ENCODE measurements at places on chromosomes 11 and 22. TPM values are rescaled to one million over a fixed set of nuclear protein-coding genes. Genes with fewer than 3 reads are reported as not detected.

GRCh38 chr11:22163394-22163797, 29.5 kb upstream of the ANO5 start:
- no peak overlapping the region for H3K27ac ChIP-seq
- no peaks in the 10 kb centered on the region for H3K4me1 ChIP-seq
- H3K36me3 ChIP-seq, result no peaks in the 10 kb centered on the region
- H3K4me3 ChIP-seq, result no peak overlapping the region

DNA sequence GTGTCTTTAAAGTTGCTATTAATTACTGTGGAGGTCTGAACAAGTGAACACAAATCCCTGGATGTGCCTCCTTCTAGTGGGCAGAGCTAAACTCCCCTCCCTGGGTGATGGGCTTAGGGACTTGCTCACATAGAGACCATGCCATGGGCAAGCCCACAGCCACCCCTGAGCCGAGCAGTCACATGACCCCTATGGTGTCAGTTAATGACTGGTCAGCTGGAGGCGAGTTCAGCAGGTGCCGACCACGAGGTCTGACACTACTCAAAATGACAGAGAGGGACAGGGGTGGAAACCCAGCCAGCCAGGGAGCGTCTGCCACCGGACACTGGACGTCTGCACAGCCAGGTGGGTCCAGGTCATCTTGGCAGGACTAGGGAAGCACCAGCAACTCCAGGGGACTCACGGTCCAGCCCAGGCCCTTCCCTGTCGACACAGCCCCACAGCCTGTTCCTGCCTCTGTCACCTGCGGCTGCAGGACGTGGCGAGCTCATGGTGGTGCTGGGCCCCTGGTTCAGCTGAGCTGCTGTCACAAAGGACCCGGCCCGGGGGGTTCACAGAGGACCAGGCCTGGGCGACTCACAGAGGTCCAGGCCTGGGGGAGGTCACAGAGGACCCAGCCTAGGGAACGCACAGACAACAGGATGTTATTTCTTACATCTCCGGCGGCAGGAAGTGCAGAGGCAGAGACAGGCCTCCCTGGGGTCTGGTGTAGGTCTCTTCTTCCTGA, 135.0 kb downstream of the BRD1 start:
- no peaks in the 10 kb centered on the region for H3K36me3 ChIP-seq
- H3K4me1 ChIP-seq, result no peaks in the 10 kb centered on the region
- DNase-seq, result no peak
- H3K27ac ChIP-seq, result no peak overlapping the region
- peaks cover 33% of the 10 kb centered on the region for H3K27me3 ChIP-seq
- no peak overlapping the region for H3K4me3 ChIP-seq

GRCh38 chr22:24289741-24290163, 19.1 kb downstream of the SPECC1L start:
- no peak overlapping the region for H3K4me3 ChIP-seq
- DNase-seq, result no peak
- no peaks in the 10 kb centered on the region for H3K27me3 ChIP-seq
- H3K36me3 ChIP-seq, result no peaks in the 10 kb centered on the region
- peak overlapping the region; percentile 78 for H3K27ac ChIP-seq
- peaks cover 27% of the 10 kb centered on the region for H3K4me1 ChIP-seq

DNA sequence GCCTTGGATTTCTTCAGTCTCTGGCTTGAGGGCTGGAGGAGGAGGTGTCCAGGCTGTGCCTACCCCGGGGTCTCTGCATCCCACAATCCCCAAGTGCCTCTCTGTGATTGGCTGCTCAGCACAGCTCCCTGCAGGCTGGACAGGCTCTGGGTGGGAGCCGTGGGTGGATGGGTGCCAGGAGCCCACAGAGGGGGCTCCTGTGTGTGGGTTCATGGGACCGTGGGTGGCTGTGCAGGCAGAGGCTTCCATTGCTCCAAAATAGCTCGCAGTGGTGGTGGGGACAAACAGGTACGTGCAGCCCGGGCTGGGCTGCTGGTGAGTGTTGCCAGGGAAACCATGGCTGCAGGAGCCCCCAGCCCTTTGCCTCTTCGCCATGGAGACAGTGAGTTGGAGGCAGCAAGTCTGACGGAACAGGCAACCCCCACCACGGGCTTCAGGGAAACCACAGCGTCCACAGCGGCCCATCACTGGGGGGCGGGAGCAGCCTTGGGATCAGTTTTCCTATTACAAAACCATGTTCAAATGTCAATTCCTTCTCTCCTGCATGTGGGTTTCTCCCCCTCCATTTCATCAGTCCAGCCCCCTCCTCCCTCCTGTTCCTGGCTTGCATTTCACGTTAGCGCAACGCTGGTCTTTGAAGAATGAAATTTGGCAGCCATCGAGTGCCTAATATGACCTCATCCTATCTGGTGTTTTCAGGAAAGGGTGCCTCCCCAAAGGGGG, 155.2 kb downstream of the TRIM29 start:
- H3K4me1 ChIP-seq, result peaks cover 6% of the 10 kb centered on the region
- DNase-seq, result no peak
- peaks cover 45% of the 10 kb centered on the region for H3K27me3 ChIP-seq
- no peak overlapping the region for H3K27ac ChIP-seq
- H3K4me3 ChIP-seq, result no peak overlapping the region

- H3K27me3 ChIP-seq, result no peaks in the 10 kb centered on the region
- H3K27ac ChIP-seq, result no peak overlapping the region
- no peaks in the 10 kb centered on the region for H3K4me1 ChIP-seq
- H3K4me3 ChIP-seq, result no peak overlapping the region
Observed at GRCh38 chr22:30978304-30978962, 9.4 kb downstream of the TUG1 start.

DNA sequence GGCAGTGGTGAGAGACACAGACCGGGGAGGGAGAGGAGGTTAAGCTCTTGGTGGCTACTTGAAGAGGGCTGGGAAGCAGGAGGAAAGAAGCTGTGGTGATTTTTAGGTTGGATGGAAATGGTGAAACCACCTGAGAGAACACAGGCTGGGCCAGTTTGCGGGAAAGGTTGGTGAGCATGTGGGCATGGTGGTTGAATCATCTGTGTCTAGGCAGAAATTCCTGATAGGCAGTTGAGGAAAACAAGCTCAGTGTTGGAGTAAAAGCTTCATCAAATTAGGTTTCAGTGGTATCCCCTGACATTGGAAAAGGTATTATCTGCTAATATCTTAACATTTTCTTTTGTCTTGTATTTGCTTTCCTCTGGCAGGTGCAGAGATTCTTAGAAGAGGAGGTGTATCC, 4.3 kb upstream of the SGSM3 start:
- no peak for DNase-seq
- H3K27me3 ChIP-seq, result no peaks in the 10 kb centered on the region
- no peak overlapping the region for H3K4me3 ChIP-seq
- peaks cover 2% of the 10 kb centered on the region for H3K4me1 ChIP-seq

GRCh38 chr11:134907636-134908035, 495.6 kb upstream of the B3GAT1 start:
- H3K4me1 ChIP-seq, result no peaks in the 10 kb centered on the region
- no peaks in the 10 kb centered on the region for H3K27me3 ChIP-seq
- H3K36me3 ChIP-seq, result no peaks in the 10 kb centered on the region
- H3K4me3 ChIP-seq, result no peak overlapping the region
- no peak for DNase-seq

- H3K27ac ChIP-seq, result peak overlapping the region; percentile 69
- no peaks in the 10 kb centered on the region for H3K27me3 ChIP-seq
- H3K4me1 ChIP-seq, result peaks cover 56% of the 10 kb centered on the region
- DNase-seq, result no peak
- H3K4me3 ChIP-seq, result no peak overlapping the region
Observed at GRCh38 chr11:128500493-128500892, 86.9 kb downstream of the ETS1 start.

GRCh38 chr11:6440906-6441358, at the start of gene HPX:
Gene HPX (minus strand): TSS chr11:6440987. CDS start chr11:6440963, 24 bp downstream.
- no peak for DNase-seq
- H3K27ac ChIP-seq, result no peak within 1 kb of the TSS
- H3K4me3 ChIP-seq, result no peak within 1 kb of the TSS
- H3K4me1 ChIP-seq, result peaks cover 3% of the 10 kb centered on the region

- no peaks in the 10 kb centered on the region for H3K36me3 ChIP-seq
- DNase-seq, result no peak
- peak overlapping the region; percentile 82 for H3K27ac ChIP-seq
- H3K4me1 ChIP-seq, result peaks cover 49% of the 10 kb centered on the region
- no peak overlapping the region for H3K4me3 ChIP-seq
Observed at GRCh38 chr11:94924612-94925011, 48.7 kb downstream of the CWC15 start.

DNA sequence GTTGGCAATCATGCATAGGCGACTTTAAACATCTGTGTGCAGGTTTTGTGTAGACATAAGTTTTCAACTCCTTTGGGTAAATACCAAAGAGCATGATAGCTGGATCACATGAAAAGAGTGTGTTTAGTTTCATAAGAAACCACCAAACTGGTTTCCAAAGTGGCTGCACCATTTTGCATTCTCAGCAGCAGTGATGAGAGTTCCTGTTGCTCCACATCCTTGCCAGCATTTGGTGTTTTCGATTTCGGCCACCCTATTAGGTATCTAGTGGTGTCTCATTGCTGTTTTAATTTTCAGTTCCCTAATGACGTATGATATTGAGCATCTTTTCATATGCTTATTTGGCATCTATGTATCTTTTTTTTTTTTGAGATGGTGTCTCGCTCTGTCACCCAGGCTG, 62.8 kb upstream of the CCND1 start:
- no peak overlapping the region for H3K27ac ChIP-seq
- H3K4me3 ChIP-seq, result no peak overlapping the region
- H3K4me1 ChIP-seq, result no peaks in the 10 kb centered on the region
- no peak for DNase-seq
- H3K27me3 ChIP-seq, result peaks cover 24% of the 10 kb centered on the region
- no peaks in the 10 kb centered on the region for H3K36me3 ChIP-seq

GRCh38 chr22:38924347-38924952, 33.0 kb upstream of the APOBEC3A start:
- no peaks in the 10 kb centered on the region for H3K27me3 ChIP-seq
- no peaks in the 10 kb centered on the region for H3K36me3 ChIP-seq
- DNase-seq, result no peak

DNA sequence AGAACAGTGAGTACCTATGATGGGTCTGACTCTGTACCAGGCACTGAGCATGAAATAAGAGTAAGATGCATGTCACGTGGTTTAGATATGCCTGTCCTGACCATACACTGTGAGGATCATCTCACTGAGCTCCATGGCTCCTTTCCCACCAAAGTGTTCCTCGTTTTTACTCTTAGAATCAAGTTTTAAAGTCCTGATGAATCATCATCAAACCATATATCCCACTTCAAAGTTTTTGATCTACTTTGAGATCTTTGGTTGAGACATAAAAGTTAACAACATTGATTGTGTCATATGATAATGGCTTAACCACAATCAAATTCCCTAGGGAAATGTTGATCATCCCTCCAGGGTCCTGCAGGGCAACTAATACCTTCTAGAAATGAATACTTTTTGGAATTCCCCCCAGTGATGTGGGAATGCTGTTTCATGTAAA, 12.8 kb downstream of the ETS1 start:
- H3K36me3 ChIP-seq, result no peaks in the 10 kb centered on the region
- H3K4me1 ChIP-seq, result no peaks in the 10 kb centered on the region
- H3K4me3 ChIP-seq, result no peak overlapping the region
- no peak overlapping the region for H3K27ac ChIP-seq

DNA sequence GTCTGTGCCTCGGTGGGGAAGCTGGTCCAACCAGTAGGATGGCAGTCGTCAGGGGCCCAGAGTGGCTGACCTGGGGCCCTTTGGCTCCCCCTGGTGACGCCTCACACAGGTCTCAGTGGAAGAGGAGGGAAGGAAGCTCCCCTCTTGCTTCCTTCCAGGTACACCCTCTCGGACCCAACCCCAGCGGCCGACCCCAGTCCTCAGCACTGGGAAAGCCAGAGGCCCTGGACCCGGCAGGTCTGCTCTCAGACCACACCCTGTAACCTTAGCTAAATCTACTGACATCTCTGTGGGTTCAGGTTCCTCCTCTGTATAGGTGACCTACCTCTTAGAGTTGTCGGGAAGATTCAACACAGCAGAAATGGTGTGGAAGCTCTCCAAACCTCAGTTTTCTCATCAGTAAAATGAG, 3.4 kb upstream of the SCUBE1 start:
- H3K27ac ChIP-seq, result no peak overlapping the region
- H3K4me1 ChIP-seq, result peaks cover 33% of the 10 kb centered on the region
- peaks cover 8% of the 10 kb centered on the region for H3K27me3 ChIP-seq
- DNase-seq, result no peak
- H3K4me3 ChIP-seq, result no peak overlapping the region

The SLC35F2 gene
- 16.4 TPM for total RNA-seq

The TREH gene
- total RNA-seq, result 0.09 TPM

The FSHB gene
- total RNA-seq, result not detected

The RAB30 gene
- 2.2 TPM for total RNA-seq

The RAB36 gene
- total RNA-seq, result 3.9 TPM

The DDX25 gene
- 0.38 TPM for total RNA-seq

The KIF18A gene
- 9.1 TPM for total RNA-seq

The ENTHD1 gene
- total RNA-seq, result not detected

The SLC1A2 gene
- 0.61 TPM for total RNA-seq

All from esophagus squamous epithelium (tissue), 5 donors.